CD4-positive, alpha-beta T cell treated with Interleukin-4 for 1 hour (primary cell): ENCODE measurements at places on chromosomes 7 and 10.

- no peak for DNase-seq
These were observed 99.8 kb downstream of the TCF7L2 start for GRCh38 chr10:113049881-113050280.

- peak; percentile 93 for DNase-seq
These were observed 9.7 kb upstream of the ZFAND2A start for GRCh38 chr7:1169409-1170368.

GRCh38 chr7:131800531-131800930, 244.1 kb upstream of the PODXL start:
- no peak for DNase-seq

- peak; percentile 25 for DNase-seq
These were observed 16.2 kb downstream of the CCNY start for GRCh38 chr10:35352512-35352911.

GRCh38 chr10:133179651-133180050, 19.6 kb downstream of the KNDC1 start:
- DNase-seq = no peak

DNA sequence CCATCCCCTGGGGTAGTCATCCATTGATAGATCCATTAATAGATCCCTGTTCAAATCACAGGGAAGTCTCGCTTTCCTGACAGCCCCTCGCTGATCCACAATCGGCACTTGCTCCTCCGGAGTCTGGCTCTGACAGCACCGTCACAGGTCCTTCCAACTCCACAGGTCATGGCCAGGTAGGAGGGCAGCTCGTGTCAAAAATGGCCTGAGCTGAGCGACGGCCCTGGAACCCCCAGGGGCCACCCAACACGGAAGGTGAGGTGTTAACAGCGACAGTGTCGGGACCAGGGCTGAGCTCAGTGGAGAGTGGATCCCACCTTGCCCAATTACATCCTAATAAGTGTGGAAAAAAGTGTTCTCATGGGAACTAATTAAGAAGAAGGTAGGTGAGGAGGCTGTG, 219.8 kb downstream of the TCERG1L start:
- DNase-seq = no peak
